ENCODE measurements at places on chromosomes 12 and 14.

GRCh38 chr14:72559202-72559601 lies 334.7 kb downstream of the DPF3 start:
- no peak for DNase-seq

GRCh38 chr12:64796205-64796845 lies 28.1 kb upstream of the TBC1D30 start:
- DNase-seq, result peak; percentile 72

GRCh38 chr12:31234053-31234840 lies 91.7 kb downstream of the SINHCAF start:
- no peak for DNase-seq

DNA sequence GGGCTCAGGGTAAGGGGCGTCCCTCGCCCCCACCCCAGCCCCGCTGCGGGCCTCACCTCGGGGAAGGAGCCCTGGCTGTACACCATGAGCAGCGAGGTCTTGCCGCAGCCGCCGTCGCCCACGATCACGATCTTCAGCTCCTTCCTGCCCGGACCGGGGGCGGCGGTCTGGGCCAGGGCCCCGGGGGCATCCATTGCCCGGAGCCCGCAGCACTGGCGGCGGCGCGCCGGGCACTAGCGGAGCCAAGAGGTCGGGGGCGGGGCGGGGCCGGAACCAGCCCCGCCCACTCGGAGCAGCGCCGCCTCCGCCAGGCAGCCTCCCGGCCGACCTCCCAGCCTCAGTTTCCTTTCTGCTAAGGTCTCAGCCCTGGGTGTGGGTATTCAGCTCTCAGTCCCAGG lies at the start of gene RHOF:
TSS of gene RHOF (minus strand) at position 249 of the 398 bp plus-strand sequence. CDS start at position 194, 55 bp downstream.
- no peak for DNase-seq

- DNase-seq, result peak; percentile 94
Observed at GRCh38 chr12:57941165-57941894, at the start of gene ATP23. Gene ATP23, plus strand, starts transcription at chr12:57941567. Its CDS starts 135 bp downstream, at chr12:57941702.

DNA sequence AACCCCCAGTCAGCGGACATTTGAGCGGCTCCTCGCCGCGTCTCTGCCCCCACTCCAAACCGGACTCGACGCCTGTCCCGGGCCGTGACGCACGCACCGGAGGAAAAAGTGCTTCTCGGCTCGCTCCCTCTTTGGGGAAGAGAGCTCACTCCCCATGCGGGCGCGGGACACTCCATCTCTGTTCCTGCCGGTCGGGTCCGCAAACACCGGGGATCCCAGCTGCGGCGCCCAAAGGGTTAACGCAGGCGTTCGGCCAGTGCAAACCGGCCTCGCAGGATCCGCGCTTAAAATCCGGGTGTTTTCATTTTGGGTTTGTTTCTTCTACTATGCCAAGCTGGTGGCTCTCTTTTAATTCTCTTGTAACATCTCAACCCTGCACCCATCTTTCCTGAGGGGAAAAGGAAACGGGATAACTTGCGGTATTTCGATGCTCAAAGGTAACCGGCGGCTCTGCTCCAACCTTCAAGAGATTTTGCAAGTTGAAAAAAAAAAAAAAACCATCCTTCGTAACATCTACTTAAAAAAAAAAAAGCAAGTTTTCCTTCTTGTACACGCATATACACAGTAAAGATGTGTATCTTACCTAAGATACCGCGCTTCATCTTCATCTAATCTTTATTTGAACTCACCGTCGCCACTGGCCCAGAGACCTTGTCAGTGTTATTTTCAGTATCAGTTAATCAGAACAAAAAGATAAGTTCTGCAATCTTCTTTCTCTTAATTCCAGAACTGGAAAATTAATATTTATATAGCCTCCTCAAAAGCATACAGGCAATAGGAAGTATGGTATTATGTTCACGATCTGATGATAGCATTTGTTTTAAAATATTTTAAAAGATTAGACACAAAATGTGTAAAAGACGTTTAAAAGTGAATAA lies 1.6 kb upstream of the ATP2B1 start:
- no peak for DNase-seq

GRCh38 chr12:52147367-52147963 lies 44.3 kb downstream of the KRT80 start:
- DNase-seq, result no peak

DNA sequence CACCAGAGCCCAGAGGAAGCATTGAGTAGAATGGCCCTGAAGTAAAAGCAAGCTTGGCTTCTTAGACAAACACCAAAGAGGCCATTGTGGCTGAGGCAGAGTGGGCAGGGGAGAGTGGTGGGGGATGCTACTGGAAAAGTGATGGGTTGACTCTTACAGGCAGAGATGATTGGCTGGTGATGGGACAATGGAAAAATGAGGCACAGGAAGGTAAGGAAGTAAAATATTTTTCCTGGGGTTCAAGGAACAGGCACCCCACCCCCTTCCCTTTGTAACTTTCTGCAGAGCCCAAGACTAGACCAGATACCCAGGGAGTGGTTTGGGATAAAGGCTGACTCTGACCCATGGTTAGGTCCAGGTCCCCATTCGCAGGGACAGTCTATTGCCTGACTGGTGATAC lies 34.9 kb upstream of the COL2A1 start:
- no peak for DNase-seq

- no peak for DNase-seq
Observed at GRCh38 chr14:21136024-21136423, 19.8 kb downstream of the OR5AU1 start.

DNA sequence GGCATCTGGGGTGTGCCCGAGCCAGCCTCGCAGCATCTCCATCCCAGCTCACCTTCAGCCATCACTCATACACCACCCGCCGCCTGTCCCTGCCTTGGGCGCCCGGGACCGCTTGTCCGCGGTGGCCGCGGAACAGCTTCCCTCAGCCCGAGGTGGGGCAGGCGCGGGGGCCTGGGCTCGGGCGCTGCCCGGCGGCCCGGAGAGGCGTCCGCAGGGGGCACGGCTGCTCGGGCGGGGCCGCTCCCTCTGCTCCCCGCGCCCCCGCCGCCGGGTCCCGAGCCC lies 430 bp downstream of the SLC41A2 start:
- peak; percentile 42 for DNase-seq

DNA sequence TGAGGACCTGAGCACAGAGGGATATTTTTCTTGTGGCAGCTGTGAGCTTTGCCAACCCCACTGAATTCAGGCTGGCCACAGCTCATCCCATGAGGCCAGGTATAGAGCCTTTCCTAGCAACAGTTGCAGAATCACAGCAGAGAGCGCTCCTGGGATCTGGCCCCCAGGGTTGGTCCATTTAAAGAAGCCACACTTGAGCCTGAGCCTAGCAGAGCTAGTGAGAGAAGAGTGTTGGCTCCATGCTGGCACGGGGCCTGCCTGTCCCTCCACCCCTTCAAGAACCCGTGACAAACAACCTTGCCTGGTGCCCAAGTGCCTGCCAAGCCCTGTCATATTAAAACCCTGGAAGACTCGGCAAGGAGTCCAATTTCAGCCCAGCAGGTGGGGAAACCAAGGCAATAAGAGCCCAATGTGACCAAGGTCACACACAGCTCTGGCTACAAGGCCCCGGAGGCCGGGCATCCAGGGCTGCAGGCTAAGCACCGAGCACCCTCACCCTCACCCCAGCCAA lies 91.6 kb downstream of the LRRC74A start:
- no peak for DNase-seq

DNA sequence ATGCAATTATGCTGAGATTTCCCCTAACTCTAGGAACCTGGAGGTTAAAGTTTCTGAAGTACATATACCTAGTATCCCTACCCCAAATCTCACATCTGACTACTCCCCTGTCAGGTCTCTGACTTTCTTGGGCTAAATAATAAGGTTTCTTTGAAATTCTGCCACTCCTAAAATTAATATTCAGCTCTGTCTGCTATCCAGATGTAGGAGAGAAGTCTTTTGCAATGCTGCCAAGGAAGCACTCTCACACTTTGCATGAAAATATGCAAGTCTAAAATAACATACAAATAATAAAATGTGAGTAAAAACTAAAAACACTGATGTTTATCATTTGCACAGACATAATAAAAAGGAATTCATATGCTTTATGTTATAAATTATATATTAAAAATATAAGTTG lies 196.9 kb upstream of the LRFN5 start:
- no peak for DNase-seq

DNA sequence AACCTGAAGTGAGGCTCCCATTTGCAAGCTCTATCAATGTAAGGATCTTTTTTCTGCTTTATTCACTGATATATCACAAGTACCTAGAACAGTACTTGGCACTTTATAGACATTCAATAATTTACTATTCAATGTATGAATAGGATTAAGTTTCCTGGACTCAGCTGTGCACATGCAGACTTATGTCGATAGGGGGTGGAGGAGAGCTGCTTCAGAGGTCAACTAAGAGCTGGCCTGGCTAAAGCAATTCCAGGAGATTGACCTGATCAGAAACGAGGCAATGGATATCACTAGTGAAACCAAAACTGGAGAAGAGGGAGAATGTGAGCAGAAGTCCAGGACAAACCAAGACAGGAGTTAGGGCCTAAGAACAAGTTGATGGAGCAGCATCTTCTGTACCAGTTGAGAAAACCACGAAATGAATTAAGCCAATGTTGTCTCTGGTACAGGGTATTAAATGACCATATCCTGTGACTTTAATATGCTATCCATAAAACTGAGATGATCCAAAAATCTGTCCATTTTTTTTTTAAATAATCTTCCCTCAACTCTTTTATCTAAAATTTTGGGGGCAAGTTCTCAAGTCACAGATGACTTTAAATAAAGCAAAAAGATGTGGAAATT lies 169.2 kb downstream of the PIK3C2G start:
- DNase-seq, result no peak

- no peak for DNase-seq
Observed at GRCh38 chr14:37585101-37585511, 9.9 kb downstream of the FOXA1 start.

GRCh38 chr14:45705940-45706534 lies 453.0 kb upstream of the MIS18BP1 start:
- no peak for DNase-seq

DNA sequence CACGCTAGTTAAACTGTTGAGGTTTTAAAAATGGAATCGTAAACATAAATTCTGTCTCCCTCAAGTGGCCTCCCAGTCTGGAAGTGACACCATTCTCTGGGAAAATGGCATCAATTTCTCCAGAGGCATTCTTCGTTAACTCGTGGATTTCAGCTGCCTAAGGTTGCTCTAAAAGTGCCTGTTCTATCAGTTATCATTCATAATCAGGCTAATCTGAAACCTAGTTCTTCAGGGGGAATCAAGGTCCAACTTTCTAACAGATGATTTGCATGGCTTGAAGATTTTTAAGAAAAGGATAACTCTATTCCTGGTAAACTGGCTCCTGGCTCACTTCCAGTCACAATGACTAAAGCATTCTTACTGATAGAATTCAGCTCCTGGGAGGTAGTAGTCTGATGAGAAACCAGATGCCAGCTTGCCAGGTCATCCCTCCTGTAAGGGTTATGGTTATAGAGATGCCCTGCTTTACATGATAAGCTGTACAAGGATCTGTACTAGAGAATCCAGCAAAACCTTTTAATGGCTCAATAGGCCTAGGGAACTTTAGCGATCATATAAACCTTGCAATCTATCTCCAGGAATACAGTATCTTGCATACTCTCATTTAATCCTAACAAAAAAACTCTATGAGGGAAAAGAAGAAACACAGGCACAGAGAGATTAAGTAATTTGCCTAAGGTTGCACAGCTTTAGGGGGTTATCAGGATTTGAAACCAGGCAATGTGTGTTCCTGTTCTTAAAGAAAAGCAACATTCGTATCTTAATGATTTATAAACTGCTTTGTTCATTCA lies 1.5 kb downstream of the L3HYPDH start:
- no peak for DNase-seq

GRCh38 chr12:13444076-13444475 lies 247.6 kb downstream of the EMP1 start:
- DNase-seq, result no peak

- DNase-seq, result no peak
Observed at GRCh38 chr12:2841056-2841650, 6.3 kb upstream of the NRIP2 start.

- DNase-seq, result no peak
Observed at GRCh38 chr12:94622475-94622874, 27.9 kb downstream of the TMCC3 start.

GRCh38 chr12:115010324-115010995 lies 326.5 kb upstream of the TBX3 start:
- no peak for DNase-seq

- no peak for DNase-seq
Observed at GRCh38 chr12:33967760-33968159, 54.5 kb upstream of the ALG10 start.

DNA sequence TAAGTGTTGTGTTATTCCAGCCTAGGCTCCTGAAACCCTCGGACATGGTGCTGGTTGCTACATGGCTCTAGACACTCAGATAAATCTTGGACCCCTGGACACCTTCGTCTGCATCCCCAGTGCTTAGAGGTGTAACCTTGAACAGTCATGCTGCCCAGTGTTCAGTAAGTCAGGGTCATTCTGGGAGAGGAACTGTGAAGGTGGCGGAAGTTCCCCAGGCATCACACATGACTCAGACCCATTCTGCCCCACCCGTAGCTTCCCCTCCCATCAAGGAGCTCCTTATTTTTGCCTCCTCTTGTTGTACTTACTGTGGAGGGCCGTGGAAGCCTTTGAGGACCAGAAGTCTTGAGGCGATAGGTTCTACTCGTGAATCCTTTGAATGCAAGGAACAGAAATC lies 18.1 kb upstream of the SSPN start:
- no peak for DNase-seq

- no peak for DNase-seq
Observed at GRCh38 chr12:106114447-106115068, 24.2 kb downstream of the NUAK1 start.

DNA sequence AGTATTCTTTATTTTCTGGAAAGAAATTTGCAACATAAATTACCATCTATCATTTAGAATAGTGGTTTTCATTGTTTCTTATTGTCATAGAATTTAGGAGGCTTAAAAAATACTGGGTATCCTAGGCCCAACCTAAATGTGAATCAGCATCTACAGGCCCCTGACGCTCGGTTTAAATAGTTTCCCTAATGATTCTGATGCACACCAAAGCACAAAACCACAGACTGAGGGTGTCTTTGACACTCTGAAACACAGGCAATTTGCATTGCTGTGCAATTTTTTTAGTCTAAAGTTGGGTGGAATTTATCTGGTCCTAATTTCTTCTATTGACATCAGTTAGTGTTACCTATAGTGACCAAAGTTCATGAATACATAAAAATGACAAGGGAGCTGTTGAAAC lies 87.6 kb upstream of the SSTR1 start:
- DNase-seq, result no peak

- no peak for DNase-seq
Observed at GRCh38 chr12:102958830-102959176, 1.3 kb downstream of the ASCL1 start.

DNA sequence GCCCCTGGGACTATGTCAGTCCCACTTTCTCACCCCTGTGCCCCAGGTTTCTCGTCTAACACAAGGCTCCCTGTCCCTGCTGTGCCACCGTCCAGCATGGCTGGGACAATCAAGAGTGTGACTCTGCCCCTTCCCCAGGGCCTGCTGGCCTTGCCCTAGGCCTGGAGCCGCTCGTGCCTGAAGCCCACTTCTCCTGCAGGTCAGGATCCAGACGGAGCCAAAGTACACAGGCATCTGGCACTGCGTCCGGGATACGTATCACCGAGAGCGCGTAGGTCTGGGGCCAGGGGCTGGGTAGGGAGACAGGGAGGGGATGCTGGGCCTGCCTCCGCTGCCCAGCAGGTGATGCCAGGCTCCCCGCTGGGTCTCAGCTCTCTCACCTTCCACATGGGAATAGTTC lies 2.8 kb downstream of the SLC25A47 start:
- no peak for DNase-seq

All from activated naive CD4-positive, alpha-beta T cell treated with anti-CD3 and anti-CD28 coated beads, Interleukin-2, amount 10 ng/mL, durations not matched to agents 7 days and 5 days (primary cell).